Left ventricle myocardium inferior (tissue), 1 donor: ENCODE measurements at places on chromosomes 1 and 21.

DNA sequence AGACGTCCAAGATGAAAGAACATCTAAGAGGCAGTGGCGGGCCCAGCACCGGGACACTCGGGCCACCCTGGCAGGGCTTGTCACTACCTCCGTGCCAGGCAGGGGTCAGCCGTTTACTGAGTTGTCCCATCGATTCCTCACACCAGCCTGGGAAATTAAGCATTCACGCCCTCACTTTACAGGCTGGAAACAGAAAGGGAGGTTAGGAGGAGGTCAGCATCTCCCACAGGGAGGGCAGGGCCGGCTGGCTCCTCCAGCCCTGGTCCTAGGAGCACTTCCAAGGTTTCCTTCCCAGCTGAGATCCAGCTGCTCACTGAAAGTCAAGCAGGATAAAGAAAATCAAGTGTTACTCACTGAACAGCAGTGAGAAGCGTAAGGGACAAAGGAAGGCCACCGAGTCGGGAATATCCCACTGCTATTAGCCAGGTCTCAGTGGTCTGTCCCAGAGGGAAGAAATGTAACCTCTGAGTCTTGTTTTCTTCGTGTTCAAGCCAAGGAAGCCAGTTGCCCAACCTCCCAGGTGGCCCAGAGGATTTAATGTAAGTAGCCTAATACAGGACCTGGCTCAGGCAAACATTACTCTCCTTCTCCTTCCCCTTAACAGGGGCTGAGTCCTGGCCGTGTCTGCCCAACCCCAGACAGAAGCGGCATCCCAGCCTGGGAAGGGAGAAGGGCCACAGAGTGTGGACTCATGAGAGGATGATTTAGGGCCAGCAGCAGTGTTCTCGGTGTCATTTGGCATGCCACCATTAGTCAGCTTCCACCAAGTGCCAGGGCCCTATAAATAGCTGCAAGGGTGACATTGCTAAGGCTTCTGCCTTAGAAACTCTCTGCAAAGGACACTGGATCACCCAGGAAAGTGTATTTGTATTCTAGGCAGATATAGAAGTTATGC, 203.1 kb upstream of the GALNT2 start:
- DNase-seq = peak; percentile 46

DNA sequence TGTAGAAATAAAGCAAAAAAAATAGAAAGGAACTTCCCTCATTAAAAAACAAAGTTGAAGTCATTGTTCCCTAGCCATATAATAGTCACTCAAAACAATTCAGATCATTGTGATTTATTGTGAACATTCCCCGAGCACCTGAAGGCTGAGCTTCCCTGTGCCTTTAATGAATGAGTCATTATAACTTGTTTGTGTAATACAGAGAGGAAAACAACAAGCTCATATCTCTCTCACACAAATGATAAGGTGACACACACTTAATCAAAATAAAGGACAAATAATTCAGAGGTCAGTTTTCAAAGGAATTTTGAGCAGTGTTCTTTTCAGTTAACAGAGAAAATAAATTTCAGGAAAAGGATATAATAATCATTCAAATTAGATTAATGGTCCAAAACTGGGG, 326.2 kb downstream of the DUSP10 start:
- DNase-seq = no peak

DNA sequence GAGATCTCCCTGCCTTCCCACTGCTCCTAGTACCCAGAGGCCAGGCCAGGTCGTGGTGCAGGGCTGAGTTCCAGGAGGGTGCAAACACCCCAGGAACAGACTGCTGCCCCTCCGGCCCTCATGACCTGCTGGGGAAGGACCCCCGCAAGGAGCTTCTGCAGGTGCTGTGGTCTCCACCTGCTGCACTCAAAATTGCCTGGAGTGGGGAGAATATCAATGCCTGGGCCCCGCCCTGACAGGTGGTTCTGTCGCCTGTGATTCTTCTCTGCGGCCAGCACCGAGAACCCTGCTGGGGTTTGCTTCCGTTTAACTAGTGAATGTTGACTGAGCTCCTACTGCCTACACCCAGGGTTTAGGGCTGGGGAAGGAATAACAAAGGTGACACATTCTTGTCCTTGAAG, 2.1 kb upstream of the TFF3 start:
- DNase-seq = no peak

DNA sequence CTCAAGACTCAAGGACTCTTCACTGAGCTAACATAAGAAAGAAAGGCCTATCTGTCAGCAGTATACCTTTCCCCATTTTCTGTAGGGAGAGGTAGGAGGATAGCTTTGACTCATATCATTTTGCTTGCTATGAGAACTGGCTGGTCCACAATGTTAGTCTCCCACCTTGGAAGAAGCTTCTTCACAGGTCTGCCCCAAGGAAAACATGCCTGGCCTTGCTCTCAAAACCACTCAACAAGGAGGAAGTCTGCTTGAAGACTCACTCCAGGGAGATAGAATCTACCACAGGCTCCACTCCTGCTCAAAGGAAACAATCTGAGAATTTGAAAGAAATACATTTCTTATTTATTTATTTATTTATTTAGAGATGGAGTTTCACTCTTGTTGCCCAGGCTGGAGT, 29.5 kb upstream of the LAMC1 start:
- no peak for DNase-seq

GRCh38 chr1:247444571-247444970, 13.3 kb downstream of the OR2B11 start:
- DNase-seq = no peak

DNA sequence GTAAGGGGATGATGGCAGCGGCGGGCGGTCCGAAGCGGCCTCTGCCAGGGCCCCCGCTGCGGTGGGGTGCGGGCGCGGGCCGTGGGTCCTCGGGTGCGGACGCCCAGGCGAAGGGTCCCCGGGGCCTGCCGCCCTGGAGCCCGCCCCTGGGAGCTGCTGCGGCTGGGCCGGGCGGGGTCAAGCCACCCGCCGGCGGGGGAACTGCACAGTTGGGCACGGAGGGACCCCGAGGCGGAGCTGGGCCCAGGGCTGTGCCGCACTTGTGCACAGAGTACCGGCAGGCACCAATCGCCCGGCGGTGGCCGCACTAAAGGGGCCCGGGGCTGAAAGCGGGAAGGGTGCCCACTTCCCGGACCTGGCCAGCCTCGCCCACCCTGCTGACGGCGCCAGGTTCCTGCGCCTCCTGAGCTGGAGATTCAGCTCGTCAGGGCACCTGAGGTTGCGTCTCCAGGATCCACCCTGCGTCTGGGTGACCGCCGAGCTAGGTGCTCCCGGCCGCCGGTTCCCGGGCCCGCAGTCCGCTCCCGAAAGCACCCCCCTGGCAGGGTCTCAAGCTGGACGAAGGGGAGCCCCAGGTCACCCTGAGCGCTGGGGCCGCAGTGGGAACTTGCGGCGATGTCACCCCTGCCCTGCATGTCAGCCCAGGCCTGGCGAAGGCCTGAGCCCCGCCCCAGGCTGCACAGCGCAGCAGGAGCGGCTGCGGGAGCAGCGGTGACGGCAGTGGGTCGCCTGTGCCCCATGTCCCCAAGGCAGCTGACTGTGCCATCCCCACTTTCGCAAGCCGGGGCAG, 56.7 kb upstream of the ETV3 start:
- DNase-seq = no peak

- no peak for DNase-seq
Observed at GRCh38 chr1:52706136-52706670, 8.1 kb upstream of the COA7 start.

DNA sequence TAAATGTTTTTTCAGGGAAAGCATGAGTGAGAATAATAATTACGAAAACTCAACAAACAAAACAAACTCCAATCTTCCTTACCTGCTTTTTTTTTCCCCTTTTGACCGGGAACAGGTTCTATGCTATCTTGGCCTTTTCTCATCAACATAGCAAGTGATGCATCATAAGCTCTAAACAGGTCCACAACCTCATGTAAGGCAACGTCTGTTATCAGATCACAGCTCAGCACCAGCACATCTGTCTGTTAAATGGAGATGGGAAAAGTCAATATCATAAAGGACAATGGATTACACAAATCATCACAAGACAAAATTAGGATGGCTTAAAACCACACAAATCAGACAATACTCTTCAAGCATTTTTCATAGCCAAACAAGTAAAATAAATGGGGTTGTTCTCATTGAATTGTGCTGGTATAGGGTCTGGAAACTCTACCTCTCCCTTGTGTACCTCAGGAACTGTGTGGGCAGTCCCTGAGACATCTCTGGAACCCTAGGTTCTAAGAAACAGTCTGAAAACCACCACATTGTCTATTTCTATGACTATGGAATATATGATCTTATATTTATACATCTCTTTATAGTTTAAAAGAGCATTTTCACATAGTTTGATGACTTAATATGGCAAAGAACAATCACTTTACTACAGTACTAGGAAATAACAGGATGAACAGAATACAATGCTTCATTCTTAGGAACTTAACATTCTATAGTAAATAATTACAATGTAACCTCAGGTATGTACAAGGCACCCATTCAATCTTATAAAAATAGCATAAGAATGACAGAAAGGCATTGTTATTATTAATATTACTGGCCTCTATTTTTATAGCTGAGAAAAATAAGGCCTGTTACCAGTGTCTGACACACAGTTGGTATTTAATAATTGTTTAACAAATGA, 44.7 kb downstream of the EIF2B3 start:
- DNase-seq = no peak

DNA sequence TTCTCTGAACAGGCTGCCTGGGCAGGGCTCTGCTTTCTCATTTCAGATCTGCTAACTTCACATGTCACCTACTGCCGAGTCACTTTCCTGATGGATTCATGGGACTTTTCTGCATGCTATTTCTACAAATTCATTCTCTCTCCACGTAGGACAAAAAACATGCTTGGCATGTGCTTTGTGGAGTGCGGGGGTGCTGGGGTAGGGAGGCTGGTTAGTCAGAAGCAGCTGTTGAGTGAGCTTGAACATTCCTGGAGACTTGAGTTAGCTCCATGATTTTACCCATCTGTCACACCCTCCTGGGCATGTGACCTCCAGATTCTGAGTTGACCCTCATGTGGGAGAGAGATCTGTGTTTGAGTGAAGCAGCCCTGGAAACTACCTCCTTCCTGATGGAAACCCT, 71.4 kb downstream of the UCK2 start:
- no peak for DNase-seq

GRCh38 chr1:203455706-203456105, 19.9 kb upstream of the PRELP start:
- DNase-seq = no peak

- no peak for DNase-seq
Observed at GRCh38 chr1:106435269-106435668, 621.2 kb upstream of the PRMT6 start.

GRCh38 chr1:76666499-76666898, 200.8 kb upstream of the ST6GALNAC5 start:
- peak; percentile 14 for DNase-seq

DNA sequence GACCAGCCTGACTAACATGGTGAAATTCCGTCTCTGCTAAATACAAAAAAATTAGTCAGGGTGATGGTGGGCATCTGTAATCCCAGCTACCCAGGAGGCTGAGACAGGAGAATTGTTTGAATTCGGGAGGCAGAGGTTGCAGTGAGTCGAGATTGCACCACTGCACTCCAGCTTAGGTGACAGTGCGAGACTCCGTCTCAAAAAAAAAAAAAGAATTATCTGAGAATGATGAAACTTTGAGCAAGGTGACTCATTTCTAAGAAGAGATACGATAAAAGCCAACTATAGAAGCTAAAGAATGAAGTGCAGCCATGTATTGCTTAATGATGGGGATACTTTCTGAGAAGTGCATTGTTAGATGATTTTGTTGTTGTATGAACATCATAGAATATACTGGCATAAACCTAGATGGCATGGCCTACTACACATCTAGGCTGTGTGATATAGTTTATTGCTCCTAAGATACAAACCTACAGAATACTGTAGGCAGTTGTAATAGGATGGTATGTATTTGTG, 64.7 kb downstream of the SNRPE start:
- DNase-seq = no peak

GRCh38 chr1:24714859-24715520, 30.3 kb upstream of the CLIC4 start:
- no peak for DNase-seq

DNA sequence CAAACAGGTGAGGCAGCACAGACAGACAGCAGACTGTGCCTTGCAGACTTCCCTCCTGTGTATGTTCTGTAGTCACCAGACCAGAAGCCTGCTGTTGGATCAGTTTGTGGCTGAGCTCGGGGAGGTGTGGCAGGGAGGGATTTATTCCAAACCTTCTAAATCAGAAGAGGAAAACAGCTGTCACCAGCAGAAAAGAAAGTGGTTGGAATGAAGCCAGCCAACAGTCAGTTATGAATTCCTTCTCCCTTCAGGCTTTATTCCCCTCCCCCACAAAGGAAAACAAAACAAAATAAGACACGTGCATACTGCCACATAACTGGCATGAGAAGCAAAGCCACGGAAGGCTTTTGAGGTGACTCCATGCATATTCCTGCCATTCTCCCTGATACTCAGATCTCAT, 19.0 kb upstream of the PIGV start:
- DNase-seq = no peak

DNA sequence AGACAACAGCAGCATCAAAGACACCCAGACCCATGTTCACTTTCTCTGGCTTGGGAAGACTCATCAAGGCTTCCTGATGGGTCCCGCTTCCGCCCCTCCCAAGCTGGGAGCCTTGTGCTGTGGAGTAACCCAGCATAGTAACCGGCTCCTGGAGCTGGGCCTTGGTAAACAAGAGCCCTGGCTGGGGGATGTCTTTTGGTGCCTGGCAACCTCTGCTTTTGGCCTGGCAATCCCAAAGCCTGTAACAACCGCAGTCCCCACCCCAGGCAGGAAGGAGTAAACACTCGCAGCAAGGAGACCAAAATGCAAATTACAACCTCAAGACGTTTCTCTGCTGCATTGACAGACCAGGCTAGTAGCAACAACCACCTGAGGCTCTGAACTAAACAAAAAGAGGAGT, 16.9 kb upstream of the THRAP3 start:
- DNase-seq = peak; percentile 49

GRCh38 chr1:232883992-232884661, 66.3 kb upstream of the NTPCR start:
- no peak for DNase-seq

- no peak for DNase-seq
Observed at GRCh38 chr1:205014783-205015182, 28.2 kb upstream of the CNTN2 start.

GRCh38 chr1:15671430-15671829, 12.7 kb upstream of the PLEKHM2 start:
- DNase-seq = no peak

GRCh38 chr1:187655104-187655503, 826.4 kb downstream of the PLA2G4A start:
- no peak for DNase-seq

GRCh38 chr1:156895927-156896326, 2.4 kb downstream of the PEAR1 start:
- DNase-seq = no peak

- DNase-seq = peak; percentile 86
Observed at GRCh38 chr1:54715493-54716298, at the start of gene TTC4. Gene TTC4 (plus strand): TSS chr1:54715861. CDS start chr1:54715909, 48 bp downstream.
